NK-92 treated with Interleukin-12 subunit alpha and Interleukin-12 subunit beta, amount 100 ng/mL, for 24 hours (cell line): ENCODE measurements at places on chromosomes 2 and 18.

- no peak for DNase-seq
Measured at GRCh38 chr2:215614296-215614695, 178.4 kb upstream of the FN1 start.

GRCh38 chr2:153873052-153874048 is 1.6 kb downstream of the GALNT13 start:
- DNase-seq, result no peak

DNA sequence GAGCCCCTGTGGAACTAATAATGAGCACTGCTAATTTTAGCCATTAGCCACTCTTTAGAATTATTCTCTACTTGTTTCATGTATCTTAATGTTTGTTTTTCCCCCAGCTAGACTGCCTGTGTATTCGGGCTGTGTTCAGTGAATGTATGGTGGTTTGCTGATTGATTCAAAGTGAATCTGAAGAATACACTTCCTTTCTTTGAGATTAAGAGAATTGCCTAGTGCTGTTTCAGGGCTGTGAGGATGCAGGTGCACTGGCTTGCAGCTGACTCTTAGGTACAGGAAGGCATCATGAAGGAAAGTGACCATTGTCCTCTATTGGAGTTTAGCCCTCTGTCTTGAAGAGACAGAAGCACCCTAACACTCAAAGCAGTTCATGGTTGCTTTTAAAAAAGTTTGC is 138.7 kb downstream of the CERS6 start:
- no peak for DNase-seq

- no peak for DNase-seq
Measured at GRCh38 chr2:119241205-119241532, 17.5 kb downstream of the STEAP3 start.

- DNase-seq, result no peak
Measured at GRCh38 chr2:238087211-238087610, 12.9 kb upstream of the ESPNL start.

DNA sequence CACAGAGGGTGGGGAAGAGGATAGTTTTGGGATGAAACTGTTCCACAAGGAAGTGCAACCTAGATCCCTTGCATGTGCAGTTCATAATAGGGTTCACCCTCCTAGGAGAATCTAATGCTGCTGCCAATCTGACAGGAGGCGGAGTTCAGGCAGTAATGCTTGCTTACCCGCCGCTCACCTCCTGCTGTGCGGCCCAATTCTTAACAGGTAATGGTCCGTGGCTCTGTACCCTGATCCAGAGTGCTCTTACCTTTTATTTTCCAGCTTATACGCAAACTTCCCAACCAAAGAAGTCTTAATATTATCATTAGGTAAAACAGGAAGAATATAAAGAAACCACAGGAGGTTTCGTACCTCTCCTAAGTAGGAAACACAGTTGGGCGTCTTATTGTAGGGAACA is 82.7 kb upstream of the CD302 start:
- DNase-seq, result no peak

- DNase-seq, result no peak
Measured at GRCh38 chr2:134454931-134455330, 201.1 kb downstream of the MGAT5 start.

DNA sequence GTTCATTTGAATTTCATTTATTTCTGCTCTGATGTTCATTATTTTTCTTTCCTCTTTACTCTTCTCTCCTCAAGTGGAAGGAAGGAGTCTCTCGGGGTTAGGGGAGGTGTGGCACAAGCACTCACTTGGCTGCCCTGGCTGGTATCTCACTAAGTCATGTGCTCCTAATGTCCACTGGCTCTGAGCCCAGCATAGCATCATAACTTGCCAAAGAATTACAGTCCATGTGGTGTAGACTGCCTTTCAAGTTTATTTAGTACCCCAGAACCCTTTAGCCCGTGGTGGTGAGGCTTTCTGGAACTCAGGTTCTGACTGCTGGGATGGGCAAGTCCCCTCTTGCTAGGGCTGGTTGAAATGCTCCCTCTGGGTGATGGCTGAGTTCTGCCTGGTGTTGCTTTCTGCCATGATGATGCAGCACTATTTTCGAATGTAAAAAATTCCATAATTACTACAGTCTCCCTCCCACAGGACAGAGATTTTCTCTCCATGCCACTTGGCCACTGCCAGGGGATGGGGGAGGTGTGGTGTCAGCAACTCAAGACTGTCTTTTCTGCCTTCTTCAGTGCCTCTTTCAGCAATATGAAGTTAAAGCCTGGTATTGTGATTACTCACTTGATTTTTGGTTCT is 22.2 kb downstream of the SPAG16 start:
- no peak for DNase-seq

DNA sequence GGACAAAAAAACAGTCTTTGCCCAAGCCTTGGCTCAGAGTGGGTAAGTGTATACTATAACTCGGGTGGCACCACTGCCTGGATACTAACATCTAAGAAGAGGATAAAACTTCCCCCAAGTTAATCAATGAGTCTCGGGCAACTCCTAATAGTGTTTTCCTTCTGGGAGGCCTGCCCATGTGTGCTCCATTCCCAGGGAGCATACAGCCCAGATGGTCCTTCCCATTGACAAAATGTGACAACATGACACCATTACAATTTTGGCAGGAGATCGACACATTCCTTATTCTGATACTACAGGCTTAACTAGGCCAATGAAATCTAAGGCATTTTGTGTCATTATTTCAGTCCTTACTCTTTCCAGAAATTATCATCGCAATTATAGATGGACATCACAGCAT is 52.7 kb upstream of the CRIM1 start:
- DNase-seq, result no peak

DNA sequence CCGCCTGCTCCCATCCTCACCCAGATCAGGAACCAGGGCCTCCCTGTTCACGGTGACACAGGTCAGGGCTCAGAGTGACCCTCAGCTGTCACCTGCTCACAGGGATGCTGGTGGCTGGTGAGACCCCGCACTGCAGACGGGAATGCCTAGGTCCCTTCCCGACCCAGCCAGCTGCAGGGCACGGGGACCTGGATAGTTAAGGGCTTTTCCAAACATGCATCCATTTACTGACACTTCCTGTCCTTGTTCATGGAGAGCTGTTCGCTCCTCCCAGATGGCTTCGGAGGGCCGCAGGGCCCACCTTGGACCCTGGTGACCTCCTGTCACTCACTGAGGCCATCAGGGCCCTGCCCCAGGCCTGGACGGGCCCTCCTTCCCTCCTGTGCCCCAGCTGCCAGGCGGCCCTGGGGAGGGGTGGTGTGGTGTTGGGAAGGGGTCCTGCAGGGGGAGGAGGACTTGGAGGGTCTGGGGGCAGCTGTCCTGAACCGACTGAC is 31.7 kb downstream of the GPC1 start:
- DNase-seq, result no peak

GRCh38 chr2:64992990-64993389 is 3.8 kb downstream of the SLC1A4 start:
- no peak for DNase-seq

DNA sequence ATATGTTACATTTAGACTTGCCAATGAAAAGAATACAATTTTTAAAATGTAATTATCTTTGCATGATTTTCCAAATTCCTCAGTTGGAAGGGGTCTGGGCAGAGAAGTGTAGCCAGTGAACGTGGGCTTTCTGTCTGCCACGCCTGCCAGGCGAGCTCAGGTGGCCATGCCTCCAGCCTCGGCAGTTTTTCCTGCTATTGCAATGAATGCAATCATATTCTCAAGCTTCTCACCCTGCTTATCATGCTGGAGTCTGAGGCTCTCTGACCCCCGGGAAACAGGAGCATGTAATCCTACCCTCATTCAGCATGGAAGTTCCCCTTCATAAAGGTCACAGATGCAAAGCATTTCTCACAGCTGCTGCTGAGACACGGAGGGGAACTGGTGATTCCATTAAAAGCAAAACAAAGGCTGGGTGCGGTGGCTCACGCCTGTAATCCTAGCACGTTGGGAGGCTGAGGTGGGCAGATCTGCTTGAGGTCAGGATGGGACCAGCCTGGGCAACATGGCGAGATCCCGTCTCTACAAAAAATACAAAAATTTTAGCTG is 154.8 kb downstream of the MBP start:
- no peak for DNase-seq

DNA sequence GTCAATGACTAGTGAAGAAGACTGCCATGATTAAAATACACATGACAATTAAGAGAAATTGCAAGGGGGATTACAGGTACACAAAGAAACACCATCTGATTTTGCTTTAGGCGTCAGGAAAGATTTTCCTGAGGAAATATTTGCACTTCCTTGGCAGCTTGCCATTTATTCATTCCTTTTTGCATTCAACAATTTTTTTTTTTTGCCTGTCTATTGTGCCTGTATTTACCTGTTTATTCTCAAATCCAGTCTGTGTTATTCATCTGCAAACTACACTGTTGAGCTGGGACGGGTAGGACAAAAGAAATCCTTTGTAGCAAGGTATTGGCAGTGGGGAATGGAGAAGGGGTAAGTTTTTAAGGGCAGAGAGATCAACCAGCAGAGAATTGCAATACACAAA is 31.8 kb downstream of the SMAD2 start:
- DNase-seq, result no peak

- no peak for DNase-seq
Measured at GRCh38 chr2:214536625-214537024, 125.8 kb downstream of the VWC2L start.

- no peak for DNase-seq
Measured at GRCh38 chr18:11586896-11587295, 22.5 kb upstream of the SLC35G4 start.

GRCh38 chr2:166494140-166494624 is at the start of gene SCN7A:
SCN7A (minus strand) TSS chr2:166494249; CDS start chr2:166477696, 16,553 bp downstream.
- no peak for DNase-seq

GRCh38 chr2:16189836-16190160 is 249.4 kb downstream of the MYCN start:
- DNase-seq, result no peak
